ENCODE measurements at places on chromosomes 1 and 21.

- DNase-seq: no peak
These were observed 674.5 kb downstream of the MATN1 start for GRCh38 chr1:30048905-30049304.

DNA sequence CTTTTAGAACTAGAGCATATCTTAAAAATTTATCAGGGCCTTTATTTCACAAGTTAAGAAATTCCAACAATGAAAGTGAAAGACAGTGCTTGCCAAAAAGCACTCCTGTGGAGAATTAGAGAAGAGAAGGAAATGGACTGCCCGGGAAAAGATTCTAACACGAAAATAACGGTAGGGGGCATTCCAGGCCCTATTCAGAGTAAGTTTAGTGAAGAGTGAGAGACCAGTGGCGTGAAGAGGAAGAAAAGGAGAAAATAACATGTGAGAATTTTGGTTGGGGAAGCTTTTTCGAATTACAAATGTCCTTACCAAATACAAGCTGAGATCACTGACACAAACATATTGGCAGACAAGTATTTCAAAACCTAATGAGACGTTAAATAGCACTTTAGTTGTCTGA, 38.4 kb upstream of the RBM34 start:
- DNase-seq: no peak

DNA sequence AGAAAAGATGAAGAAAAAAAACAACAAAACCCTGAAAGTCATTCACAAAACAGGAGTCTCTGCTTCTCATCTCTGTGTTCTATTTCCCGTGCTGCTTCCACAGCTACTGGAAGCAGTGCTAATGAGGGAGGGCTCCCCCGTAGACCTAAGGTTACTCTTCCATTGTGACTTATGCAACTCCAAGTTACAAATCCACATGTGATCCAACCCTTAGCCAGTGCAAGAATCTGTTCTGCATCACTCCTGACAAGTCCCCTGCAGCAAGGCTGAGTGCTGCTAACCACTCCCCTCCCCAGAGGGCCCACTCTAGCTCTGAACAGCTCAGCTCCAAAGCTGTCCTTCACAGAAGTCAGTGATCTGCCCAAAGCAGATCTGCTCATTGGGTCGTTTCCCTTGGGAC, 10.3 kb downstream of the DNALI1 start:
- DNase-seq: no peak

- no peak for DNase-seq
These were observed 14.2 kb upstream of the MRPS14 start for GRCh38 chr1:175037416-175037815.

DNA sequence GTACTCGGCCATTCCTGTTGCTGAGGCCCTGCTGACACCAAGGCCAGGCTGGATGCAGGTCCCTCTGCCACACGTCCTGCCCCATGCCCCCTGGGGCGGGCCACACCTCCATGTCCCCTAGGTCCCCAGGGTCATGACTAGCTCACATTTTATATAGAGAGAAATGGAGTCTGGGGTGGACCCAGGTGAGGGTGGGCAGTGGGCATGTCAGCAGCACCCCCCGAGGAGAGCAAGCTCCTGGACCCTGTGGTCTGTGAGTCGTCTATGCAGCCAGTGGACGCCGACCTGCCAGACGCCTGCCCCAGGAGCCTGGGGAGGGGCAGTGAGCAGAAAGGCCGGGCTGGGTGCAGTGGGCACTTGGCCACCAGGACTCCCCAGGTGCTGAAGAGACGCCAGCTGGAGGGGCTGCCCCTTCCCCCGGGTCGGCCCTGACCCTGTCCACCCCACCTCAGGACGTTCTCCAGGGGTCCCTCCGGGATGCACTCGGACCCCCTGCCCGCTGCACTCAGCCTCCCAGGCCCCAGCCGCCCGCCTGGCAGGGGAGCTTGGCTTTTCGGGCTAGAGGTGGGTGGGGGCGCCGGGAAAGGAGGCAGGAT, 15.9 kb downstream of the SAMD11 start:
- DNase-seq: no peak

DNA sequence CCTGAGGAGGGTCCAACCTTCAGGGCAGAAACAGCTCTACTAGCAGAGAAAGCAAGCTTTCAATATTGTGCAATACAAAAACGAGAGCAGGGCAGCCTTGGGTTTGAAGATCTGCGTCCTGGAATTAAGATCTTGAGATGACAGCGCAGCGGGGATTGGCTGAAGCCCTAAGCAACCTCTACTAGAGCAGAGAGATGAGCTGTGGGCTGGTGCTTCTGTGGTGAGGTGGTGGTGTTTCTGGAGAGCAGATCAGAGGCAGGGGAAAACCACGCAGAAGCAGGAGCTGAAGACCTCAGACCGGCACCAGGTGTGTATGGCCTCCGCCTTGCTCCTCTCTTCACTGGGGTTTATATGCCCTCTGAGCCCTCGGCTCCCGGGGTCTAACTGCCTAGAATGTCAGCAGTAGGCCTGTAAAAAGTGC, 12.5 kb downstream of the TRAF3IP3 start:
- DNase-seq: no peak

DNA sequence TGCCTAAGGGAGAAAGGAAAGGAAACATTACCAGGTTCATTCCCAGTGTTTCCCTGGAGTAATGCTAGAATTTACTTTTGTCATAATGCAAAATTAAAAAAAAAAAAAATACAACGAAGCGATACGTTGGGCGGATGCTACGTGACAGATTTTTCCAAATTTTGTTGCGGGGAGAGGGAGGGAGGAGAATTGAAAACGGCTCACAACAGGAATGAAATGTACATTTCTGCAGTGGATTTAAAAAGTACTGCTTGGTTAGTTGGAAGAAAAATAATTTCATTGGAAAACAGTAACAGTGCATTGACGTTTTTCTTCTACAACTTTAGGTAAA, 157.5 kb downstream of the RUNX1 start:
- no peak for DNase-seq

GRCh38 chr1:213244664-213245091, 193.6 kb downstream of the RPS6KC1 start:
- DNase-seq: peak; percentile 64

- no peak for DNase-seq
These were observed 91.8 kb upstream of the BCL10 start for GRCh38 chr1:85368073-85368770.

DNA sequence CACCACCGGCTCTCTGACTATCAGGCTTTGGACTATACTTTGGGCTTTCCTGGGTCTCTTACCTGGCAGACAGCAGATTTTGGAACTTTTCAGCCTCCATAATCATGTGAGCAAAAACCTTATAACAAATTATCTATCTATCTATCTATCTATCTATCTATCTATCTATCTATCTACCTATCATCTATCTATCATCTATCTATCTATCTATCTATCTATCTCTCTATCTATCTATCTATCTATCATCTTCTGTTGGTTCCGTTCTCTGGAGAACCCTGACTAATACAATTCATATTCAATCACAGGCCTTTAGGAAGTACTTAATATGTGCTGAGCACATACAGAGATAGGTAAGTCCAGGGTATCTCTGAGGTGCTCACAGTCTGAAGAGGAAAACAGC, 18.7 kb upstream of the SCMH1 start:
- no peak for DNase-seq

DNA sequence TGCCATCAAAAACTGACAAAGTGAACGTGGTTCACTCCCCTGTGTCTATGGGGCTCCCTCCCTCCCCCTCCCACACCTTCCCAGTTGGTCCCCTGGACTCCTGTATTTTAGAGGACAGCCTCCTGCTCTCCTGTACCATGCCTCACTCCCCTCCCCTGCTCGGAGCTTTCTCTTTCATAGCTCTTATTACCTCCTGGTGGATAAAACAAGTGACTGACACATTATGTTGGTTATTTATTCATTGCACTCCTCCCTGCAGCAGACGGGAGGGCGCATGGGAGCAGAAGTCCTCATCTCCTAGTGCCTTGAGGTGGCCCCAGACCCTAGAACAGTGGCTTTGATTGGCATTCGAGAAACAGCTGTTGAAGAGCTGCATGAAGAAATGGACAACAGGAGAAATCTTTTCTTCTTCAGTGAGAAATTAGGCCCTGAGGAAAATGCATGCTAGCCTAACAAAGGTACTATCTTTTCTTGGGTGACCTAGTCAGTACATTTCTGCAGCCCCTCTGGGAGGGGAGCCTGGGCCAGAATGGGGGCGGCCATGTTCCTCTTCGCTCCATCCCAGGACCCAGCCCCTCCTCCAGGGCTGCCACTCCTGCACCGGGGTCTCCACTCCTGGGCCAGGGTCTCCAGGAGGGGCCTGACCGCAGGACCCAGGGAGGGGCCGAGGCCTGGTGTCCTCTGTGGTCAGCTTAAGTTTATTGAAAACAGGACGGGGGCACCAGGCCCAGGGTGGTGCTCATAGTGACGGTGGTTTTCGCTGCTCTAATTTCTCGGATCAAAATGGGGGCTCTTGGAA, 1.2 kb upstream of the TFF1 start:
- no peak for DNase-seq

DNA sequence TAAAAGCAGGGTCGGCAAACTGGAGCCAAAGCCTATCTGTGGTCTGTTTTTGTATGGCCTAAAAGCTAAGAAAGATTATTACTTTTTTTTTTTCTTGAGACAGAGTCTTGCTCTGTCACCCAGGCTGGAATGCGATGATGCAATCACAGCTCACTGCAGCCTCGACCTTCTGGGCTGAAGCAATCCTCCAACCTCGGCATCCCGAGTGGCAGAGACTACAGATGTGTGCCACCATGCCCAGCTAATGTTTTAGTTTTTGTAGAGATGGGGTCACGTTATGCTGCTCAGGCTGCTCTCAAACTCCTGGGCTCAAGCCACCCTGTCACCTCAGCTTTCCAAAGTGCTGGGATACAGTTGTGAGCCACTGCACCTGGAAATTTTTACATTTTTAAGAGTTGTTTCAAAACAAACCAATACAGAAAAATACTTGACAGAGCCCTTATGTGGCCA, 6.5 kb upstream of the GLRX2 start:
- no peak for DNase-seq

- DNase-seq: no peak
These were observed 207.7 kb upstream of the CAMK1G start for GRCh38 chr1:209375671-209376365.

GRCh38 chr1:210360852-210361477, 32.3 kb downstream of the HHAT start:
- no peak for DNase-seq

- peak; percentile 77 for DNase-seq
These were observed 6.6 kb upstream of the PEX19 start for GRCh38 chr1:160291248-160292220.

GRCh38 chr1:183281039-183281438, 95.0 kb downstream of the LAMC2 start:
- DNase-seq: no peak

GRCh38 chr1:237179503-237179902, 137.5 kb downstream of the RYR2 start:
- no peak for DNase-seq

GRCh38 chr1:60878323-60878722, 204.0 kb upstream of the NFIA start:
- DNase-seq: no peak

DNA sequence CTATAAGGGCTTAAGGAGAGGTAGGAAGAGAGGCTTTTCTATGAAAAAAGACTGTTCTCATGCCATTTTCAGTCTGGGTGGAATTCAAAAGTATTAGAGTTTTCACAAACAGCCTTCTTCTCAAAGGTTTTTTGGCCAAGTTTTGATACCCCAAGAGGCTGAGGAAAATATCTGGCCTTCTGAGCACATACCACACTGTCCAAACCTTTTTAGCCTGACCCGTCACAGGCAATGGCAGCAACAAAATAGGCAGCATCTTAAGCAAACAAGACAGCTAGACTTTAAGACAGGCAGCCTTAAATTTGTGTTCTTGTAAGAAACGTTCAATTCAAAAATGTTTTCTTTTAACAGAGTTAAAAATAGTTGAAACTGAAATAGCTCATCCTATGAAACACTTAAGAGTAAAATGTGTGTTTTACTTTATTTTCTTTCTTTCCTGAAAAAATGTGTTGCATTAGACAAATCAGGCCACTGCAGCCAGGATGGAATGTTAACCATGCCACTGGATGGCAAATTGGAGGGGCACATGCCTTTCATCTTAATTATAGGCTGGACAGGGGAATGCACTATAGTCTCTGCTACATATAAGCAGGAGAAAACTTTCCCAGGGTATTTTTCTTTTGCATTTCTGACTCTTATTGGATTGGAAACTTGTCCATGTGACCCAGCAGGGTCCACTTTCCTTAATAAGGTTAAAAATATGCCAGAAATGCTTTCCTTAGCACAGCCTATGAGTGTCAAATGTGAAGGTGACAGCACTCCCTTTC, 315.0 kb downstream of the TGFB2 start:
- no peak for DNase-seq

DNA sequence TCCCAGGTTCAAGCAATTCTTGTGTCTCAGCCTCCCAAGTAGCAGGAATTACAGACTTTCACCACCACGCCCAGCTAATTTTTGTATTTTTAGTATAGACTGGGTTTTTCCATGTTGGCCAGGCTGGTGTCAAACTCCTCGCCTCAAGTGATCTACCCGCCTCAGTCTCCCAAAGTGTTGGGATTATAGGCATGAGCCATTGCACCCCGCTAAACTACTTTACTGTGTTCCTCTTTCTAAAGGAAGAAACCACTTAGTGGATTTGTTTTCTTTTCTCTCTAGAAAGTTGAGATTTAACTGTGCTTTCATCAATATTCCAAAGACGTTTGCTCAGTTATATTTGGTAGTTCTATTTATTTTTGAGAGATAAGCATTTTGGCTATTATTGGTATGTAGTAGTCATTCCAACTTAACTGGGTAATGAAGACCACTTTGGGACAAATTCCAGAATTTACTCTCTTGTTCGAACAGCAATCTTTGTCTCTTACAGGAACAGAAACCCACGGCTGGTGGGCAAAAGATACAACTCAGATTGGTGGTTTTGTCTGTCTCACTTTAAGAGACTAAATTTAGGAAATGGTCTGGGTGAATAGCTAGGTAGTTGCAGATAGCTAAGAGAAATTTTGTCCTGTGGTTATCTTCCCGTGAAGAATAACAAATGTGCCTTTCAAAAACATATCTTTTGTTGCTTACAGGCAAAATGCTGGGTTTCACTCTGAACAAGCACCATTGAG, 103.5 kb upstream of the CD55 start:
- no peak for DNase-seq

DNA sequence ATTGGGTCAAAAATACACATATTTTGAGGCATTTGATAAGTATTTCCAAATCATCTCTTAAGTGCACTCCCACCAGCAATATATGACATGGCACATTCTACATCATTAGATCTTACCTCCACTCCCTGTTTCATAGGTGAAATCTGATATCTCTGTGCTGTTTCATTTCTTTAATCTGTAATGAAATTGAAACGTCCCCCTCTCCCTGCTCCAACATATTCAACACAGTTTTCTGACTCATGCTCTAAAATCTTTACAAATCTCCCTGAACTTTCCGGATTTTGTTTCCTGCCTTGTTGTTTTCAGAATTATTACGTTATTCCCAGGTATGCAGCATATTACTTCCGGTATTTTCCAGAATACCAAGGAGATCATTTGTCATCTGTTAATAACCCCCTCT, 66.1 kb upstream of the AKT3 start:
- no peak for DNase-seq

GRCh38 chr21:36510911-36511310, 31.0 kb upstream of the CLDN14 start:
- no peak for DNase-seq

GRCh38 chr1:11761988-11762406, at the start of gene C1orf167:
Gene C1orf167, plus strand, starts transcription at chr1:11762193. Its CDS starts 2,208 bp downstream, at chr1:11764401.
- DNase-seq: peak; percentile 46
